Left lobe of liver (tissue), 2 donors: ENCODE measurements at places on chromosomes 12 and 14. TPM values are rescaled to one million over a fixed set of nuclear protein-coding genes. Genes with fewer than 3 reads are reported as not detected.

GRCh38 chr12:106586278-106586802, 3.5 kb downstream of the RFX4 start:
- DNase-seq, result no peak

- no peak for DNase-seq
Observed at GRCh38 chr12:92462049-92462448, 240.7 kb upstream of the PLEKHG7 start.

DNA sequence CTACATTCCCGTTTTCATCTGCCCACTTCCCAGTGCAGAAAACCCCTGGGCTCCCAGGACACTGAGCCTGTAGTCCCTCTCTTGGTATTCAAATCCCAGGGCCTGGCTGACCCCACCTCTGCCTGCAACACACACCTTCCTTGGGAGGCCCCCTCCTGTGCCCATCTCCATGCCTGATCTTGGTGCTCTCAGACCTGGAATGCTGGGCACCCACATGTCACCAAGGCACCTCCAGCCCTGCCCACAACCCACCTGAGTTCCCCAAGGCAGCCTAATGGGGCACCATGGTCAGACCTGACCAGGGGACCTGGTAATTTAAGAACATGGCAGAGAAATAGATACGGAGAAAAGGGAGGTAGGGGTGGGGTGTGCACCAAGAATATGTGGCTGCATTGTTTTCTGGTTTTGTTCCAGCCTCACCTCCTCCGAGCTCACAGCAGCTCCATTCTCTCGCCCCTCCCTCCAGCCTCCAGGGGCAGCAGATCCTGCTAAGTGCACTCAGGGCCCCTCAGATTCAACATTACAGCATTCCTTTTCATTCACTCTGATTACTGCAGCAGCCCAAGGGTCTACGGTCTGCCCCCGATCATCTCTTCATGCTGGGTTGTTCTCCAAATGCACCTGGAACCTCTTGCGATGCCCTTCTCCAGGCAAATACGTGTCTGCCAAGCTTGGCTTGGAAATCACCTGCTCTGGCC, 9.2 kb upstream of the HSP90AA1 start:
- DNase-seq, result no peak

GRCh38 chr12:108570743-108571608, 8.6 kb downstream of the ISCU start:
- peak; percentile 33 for DNase-seq

GPD1 gene
- 129 TPM for total RNA-seq

PRH2 gene
- total RNA-seq, result not detected

PAX9 gene
- total RNA-seq, result not detected
